ENCODE measurements at places on chromosomes 12 and 14. TPM values are rescaled to one million over a fixed set of nuclear protein-coding genes. Genes with fewer than 3 reads are reported as not detected.

GRCh38 chr12:124764870-124765580 lies 98.6 kb downstream of the SCARB1 start:
- no peak for DNase-seq

DNA sequence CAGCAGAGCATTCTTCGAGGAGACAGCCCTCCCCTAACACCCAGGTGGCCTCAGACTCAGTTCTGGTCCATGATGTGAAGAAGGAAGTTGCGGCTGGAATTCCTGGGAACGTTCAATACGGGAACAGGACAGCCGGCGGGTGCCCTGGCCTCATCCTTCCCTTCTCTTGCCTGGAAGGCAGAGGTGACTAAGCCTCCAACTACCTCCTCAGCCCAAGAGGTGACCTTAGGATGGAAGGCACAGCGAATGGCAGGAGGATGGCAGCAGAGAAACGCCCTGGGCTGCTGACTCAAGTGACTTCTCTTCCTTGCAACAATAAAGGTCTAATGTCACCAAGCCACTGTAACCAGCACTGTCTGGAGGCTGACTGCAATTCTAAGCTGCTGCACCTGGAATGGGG lies 36.1 kb downstream of the DHX37 start:
- no peak for DNase-seq

DNA sequence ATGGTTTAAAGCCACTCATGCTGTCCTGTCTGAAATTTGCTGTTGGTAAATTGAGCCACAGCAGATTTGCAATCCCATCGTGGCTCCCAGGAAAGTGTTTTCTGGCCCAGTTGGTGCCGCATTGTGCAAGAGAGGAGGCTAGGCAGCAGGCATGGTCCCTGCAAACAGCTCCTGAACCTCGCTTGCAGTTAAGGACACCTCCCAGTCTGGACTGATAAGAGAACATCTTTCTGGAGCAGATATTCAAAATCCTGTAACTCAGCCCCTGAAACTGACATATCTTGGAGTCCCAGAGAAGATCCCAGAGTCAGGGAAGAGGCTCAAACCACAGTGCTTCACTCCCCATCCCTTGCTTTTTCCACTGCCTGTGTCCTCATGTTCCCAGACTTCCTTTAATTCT lies 328.6 kb upstream of the FKBP4 start:
- DNase-seq = no peak

DNA sequence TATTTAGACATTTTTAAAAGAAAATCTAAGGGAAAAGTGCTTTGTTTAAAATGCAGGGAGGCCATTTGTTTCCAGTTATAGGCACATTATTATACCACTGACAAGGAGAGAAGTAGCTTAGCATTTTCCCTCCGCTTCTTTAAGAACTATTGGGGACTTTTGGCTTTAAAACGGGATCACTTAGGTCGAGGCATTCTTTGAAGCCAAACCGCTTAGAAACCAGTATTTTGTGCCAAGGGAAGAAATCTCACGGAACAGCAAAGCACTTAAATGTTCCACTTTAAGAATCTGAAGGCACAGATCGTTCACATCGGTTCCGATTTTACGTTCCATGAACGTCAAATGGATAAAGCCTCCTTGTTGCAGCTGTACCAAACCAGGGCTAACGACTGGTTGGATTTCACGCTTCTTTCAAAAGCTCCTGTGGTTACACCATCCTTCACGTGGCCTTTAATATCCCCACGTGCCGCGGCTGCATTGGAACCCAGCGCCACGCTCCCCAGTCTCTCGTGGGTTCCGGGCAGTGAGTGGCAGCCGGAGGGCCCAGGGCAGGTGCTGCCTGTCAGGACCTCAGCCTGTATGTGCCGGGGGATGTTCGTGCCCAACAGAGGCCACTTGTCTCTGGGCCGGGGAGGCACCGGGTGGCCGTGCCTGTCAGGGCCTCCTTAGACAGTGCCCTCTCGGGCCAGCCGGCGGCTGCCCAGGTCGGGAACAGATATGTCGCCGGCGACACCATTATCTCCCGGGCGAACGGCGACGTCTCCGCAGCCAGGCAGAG lies 195.4 kb downstream of the KIF26A start:
- no peak for DNase-seq

- DNase-seq = no peak
Observed at GRCh38 chr12:102865821-102866615, 51.0 kb downstream of the PAH start.

- DNase-seq = no peak
Observed at GRCh38 chr12:122956035-122956434, 10.2 kb downstream of the ABCB9 start.

DNA sequence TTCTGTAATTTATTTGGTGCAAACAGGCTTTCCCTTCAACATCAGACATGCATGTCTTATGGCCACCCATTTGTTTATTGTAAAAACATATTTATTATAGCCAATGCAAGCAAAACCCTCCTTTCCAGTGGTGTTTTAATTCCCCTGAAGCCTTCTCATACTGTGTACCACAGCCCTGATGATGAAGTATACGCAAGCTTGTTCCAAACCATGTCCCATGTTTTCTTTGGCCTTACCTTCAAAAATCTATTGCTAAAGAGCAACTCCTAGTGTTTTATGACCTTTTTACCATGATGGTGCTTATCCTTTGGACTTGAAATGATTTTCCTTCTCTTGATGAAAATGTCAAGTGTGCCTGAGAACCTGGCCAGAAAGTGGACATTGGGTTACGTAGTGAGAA lies 85.9 kb upstream of the CCDC91 start:
- no peak for DNase-seq

DNA sequence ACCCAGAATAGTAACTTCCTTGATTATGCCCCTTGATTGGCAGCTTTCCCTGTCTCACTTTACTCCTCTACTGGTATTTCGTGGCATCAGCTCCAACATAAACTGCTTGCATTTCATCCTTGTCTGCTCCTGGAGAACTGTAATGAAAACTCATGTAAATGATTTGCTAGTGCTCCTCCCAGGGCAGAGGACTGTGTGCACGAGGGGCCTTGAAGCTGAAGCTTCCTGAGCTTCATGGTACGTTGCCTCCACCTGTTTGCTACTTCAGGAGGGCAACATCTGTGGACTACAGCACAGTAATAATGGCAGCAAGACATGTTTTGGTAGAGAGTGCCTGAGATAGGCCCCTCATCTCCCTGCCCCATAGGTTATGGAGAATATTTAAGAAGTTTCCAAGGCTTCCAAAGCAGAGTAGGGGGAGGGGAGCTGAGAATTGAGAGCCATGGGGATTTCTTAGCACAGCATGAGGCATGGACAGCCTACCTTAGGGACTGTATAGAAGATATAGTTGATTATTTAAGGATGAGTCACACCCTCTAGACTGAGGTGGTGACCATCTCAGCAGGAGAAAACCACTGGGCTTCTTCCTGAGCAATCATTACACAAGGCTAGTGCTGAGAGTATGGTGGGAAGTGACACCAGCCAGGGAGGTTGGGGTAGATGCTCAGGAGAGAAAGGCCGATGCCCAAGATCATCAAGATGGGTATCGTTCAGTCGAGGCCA lies 29.5 kb downstream of the CCDC198 start:
- DNase-seq = no peak

GRCh38 chr12:131254374-131254773 lies 300.7 kb downstream of the ADGRD1 start:
- DNase-seq = no peak

- DNase-seq = no peak
Observed at GRCh38 chr12:102950950-102951619, 6.4 kb upstream of the ASCL1 start.

DNA sequence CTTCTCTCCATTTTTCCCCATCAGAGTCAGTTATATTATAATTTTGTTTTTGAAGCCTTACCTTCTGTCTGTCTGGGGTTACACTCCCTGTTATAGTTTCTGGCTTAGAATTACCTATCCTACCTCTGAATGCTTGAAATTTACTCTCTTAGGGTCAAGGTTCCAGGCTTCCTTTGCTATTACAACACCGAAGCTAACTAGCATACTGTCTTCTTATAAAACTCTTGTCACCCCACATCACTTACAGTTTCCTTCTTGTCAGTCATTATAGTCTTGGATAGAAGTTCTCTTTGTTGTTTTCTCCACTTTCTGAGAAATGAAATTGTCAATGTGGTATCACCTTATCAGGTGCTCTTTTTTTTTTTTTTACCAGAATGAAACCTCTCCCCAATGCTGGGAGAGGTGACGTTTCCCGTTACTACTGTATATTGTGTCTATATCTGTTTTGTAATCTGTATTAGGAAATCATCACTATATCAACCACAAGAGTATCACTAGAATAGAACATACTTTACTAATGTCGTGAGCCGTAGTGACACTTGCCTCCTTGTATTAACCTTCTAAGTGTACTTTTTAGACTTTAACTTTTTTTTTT lies 69.2 kb upstream of the PSMA6 start:
- DNase-seq = no peak

DNA sequence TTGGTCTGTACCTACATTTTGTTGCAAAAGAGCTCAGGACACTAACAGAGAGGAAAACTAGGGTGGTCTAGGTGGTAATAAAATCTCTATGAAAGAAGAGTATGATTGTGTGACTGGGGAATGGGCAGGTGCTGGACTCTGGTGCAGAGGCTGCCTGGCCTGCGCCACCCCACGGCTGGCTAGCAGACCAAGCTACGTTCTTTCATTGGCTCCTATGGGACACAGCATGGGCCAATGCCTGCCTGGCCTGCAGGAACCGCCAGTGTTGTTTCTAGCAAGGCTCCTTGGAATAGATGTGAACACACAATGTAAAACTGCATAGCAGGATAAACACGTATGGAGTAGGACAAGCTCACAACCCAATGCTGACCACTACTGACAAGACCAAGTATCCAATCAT lies 51.7 kb upstream of the CORO1C start:
- DNase-seq = no peak

DNA sequence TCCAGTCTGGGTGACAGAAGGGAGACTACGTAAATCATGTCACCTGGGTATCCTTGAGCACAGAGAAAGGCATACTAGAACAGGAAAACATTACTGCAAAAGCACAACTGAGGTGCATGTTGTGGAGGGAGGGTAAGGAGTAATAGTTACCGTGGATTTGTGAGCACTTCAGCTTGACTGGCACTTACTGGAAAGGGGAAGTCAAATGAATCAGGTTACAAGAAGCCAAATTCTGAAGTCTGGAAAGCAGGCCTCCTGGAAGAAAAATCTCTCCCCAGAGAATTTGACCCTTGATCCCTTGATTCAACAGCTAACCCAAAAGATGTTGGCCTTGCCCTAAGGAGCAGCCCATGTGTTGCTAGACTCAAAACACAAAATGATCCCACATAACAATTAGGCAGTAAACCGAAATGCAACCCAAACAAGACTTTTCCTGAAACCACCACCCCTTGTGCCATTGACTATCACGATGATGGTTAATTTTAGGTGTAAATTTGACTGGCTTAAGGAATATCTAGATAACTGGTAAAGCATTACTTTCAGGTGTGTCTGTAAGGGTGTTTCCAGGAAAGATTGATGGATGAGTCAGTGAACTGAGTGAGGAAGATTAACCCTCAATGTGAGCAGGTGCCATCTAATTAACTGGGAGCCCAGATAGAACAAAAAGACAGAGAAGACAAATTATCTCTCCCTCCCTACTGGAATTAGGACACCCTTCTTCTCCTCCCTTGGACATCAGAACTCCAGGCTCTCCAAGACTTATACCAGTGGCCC lies 108.8 kb downstream of the SLC25A21 start:
- DNase-seq = no peak

- no peak for DNase-seq
Observed at GRCh38 chr12:132415327-132416120, 74.4 kb upstream of the FBRSL1 start.

DNA sequence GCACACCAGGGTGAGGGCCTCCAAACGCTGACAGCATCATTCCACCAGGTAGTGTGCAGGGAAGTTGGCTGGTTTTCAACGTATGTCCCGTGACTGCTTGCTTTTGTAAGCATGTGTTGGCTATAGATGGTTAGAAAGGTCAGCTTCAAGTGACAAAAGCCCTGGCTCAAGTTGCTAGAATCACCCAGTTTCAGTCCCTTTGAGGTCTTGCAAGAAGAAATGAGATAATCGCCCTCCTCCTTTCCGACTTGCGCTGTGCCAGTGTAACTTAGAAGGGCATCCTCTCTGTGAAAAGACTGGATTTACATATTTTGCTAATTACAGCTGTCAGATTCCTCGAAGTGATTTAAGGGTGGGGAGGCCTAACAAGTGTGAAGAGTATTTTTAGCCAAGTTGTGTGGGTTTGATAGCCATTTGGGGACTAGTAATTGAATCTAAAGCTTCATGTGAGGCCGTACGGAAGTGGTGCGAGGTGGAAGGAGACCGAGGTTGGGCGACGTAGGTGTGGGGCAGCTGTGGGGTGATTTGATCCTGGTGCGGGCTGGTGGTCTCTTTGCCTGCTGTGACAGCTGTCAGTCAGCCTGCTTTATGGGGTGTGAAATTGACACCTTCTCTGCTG lies 94.7 kb downstream of the CHST11 start:
- DNase-seq = no peak

- DNase-seq = no peak
Observed at GRCh38 chr14:85063747-85064146, 466.2 kb upstream of the FLRT2 start.

GRCh38 chr12:99271071-99271470 lies 376.5 kb upstream of the GARIN6 start:
- DNase-seq = no peak

DNA sequence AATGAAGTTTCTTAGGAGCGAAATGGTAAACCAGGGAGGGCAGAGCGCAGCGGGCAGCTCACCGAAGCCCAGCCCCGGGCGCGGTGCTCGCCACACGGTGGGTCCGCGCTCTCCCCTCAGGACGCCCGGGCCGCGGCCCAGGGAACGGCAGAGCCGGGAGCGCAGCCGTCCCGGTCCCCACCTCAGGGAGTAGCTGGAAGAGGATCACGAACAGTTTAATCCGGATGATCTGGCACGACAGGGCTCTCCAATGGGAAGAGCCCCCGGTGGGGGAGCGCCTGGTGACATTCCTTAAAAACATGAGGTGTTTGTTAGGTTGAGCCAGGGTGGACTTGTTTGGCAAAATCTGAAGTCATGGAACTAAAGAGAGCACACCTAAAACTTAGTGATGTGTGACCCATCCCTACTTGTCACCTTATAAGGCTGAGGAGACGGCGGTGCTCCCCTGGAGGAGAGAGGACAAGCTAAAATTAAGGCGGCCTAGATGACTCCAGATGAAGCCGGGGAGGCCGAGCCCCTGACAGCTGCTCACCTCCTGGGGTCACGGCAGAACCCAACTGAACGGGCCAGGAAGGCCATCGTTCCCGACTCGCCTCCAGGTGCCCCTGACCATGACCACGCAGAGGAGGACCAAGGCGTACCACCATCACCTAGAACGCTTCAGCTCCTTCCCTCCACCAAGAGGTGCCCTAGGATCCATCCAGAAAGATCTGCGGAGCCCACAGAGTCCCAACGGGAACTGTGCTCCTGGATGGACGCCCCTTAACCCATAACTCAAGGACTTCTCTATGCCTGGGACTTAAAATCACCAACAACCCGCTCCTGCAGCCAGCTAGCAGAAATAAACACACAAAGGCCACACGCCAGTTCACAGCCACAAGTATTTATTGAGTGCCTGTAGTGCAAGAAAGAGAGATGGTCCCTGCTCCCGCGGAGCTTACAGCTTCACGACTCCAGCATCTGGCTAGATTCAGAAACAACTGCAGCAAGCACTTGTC lies 866 bp upstream of the PITPNM2 start:
- no peak for DNase-seq

- no peak for DNase-seq
Observed at GRCh38 chr12:85697003-85697402, 139.2 kb downstream of the RASSF9 start.

Gene FOXA1
- total RNA-seq = 0.09 TPM

Gene GRIP1
- total RNA-seq = 3.9 TPM

Gene ASIC1
- 1.3 TPM for total RNA-seq

Gene KRT6A
- 14.4 TPM for total RNA-seq

Gene FITM1
- total RNA-seq = 0.80 TPM

Gene KIF5A
- total RNA-seq = 0.05 TPM

Gene LRCOL1
- total RNA-seq = 0.61 TPM

Gene PIANP
- 0.09 TPM for total RNA-seq

Gene GSG1
- 0.05 TPM for total RNA-seq

Gene CLEC4C
- total RNA-seq = 1.4 TPM

Gene ENDOU
- 0.14 TPM for total RNA-seq

Data from thymus (tissue), 14 donors.